Ovary (tissue), 10 donors: ENCODE measurements at places on chromosomes 11 and 22.

- DNase-seq = no peak
These were observed 182.0 kb upstream of the SESN3 start for GRCh38 chr11:95413021-95413420.

DNA sequence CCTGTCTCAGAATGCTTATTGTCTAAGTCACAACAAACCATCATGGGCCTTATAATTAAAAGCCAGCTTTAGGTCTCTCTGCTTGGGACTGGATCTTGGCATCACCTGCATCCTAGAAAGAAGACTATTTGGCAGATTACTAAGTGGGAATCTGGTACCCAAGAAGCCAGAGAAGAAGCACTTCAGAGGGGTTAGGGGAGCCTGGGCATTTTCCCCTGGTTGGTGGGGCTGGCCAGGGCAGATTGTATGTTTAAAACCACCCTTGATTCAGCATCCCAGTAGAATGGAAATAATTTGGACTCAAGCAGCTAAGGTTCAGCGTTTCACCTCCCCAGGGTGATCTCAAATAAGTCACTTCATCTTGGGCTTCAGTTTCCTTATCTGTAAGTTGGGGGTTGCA, 193.7 kb downstream of the MIAT start:
- no peak for DNase-seq

GRCh38 chr22:37195921-37196320, 7.9 kb upstream of the C1QTNF6 start:
- peak; percentile 45 for DNase-seq

DNA sequence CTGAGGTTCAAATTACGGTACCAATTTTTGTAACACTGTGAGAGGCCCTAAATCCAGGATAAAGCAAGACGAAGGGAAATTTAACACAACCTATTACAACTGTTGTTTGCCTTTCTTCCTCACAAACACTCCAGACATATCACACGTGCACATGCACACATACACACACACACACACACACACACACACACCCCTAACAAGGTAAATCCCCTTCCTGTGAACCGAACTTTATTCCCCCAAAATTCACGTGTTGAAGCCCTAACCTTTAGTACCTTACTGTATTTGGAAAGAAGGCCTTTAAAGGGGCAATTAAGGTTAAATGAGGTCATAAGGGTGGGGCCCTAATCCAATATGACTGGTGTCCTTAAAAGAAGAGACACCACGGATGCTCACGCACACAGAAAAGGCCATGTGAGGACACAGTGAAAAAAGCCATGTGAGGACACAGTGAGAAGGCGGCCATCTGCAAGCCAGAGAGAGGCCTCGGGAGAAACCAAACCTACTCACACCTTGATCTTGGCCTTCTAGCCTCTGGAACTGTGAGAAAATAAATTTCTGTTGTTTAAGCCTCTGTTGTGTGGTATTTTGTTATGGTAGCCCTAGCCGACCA, 1.8 kb downstream of the SERGEF start:
- DNase-seq = no peak

DNA sequence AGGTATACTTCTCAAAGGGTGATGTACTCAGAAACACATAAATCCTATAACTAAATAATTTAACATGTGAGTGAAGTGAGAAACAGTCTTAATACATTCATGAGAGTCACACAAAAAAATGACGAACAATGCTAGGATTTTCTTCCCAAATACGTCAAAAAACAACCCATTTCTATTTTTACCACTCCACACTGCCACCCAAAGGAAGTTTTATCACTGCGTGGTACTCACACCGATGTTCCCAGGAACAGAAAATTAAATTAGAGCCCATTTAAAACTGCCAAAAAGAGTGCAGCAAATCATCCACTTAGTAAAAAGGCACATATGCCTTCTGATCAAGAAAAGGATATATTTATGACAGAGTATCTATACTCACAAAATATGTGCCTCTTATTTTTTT, 710.9 kb upstream of the FAT3 start:
- DNase-seq = no peak

- DNase-seq = no peak
These were observed 887.5 kb downstream of the NTM start for GRCh38 chr11:132257871-132258270.

DNA sequence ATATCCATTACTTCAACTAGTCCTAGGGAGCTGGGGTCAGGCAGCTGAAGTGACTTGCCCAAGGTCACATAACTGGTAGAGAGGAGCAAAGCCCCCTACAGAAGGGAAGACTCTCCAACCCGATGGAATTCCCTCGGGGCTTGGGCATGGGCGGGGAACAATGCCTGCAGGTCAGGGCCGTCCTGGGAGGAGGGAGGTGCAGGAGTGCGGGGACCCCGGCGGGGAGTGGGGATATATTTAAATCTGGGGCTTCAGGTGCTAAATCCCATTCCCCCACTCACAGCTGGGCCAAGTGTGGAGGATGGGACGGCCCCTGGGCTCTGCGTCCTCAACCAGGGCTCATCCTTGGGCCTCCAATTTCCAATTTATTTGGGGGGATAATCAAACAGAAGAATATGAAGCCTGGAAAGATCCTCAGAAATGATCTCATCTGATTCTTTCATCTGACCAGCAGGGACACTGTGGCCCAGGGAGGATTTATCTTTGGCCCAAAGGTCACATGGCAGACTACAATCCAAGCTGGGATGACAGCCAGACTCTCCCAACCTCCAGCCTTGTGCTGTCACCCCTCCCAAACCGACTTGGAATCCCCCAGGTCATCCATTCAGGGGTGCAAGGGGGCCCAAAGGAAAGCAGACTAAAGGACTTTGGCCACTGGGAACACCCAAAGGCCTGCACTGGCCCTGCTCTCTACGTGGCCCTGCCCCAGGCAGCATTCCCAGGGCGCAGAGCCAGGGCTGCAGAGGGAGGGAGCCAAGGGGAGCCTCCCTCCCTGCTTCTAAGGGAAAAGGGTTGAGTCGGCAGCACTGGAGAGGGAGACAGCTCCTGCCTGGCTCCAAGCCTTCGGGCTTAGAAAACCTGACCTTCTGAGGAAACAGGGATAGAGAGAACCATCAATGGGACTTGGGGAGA, 8.7 kb upstream of the C1QTNF6 start:
- peak; percentile 92 for DNase-seq

- peak; percentile 34 for DNase-seq
These were observed 80.7 kb downstream of the CABIN1 start for GRCh38 chr22:24091551-24092420.

GRCh38 chr11:57728829-57729228, 12.5 kb upstream of the SELENOH start:
- no peak for DNase-seq

DNA sequence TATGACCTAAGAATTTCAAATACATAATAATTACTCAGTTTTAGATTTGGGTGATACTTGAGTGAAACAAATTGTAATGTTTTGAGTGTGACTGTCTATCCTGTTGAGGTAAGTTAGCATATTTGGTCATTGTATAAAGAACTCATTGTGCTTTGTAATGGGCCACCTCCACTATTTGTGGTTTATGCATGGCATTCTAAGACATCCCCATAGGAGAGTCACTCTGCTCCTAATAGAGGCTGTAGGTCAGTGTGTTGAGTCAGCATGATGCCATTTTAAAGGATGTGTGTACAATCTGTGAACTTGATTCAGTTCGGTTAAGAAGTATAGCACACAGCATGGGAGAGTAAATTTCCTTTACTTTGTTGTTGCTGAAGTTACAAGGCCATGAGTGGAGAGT, 1112.4 kb downstream of the JRKL start:
- DNase-seq = no peak

DNA sequence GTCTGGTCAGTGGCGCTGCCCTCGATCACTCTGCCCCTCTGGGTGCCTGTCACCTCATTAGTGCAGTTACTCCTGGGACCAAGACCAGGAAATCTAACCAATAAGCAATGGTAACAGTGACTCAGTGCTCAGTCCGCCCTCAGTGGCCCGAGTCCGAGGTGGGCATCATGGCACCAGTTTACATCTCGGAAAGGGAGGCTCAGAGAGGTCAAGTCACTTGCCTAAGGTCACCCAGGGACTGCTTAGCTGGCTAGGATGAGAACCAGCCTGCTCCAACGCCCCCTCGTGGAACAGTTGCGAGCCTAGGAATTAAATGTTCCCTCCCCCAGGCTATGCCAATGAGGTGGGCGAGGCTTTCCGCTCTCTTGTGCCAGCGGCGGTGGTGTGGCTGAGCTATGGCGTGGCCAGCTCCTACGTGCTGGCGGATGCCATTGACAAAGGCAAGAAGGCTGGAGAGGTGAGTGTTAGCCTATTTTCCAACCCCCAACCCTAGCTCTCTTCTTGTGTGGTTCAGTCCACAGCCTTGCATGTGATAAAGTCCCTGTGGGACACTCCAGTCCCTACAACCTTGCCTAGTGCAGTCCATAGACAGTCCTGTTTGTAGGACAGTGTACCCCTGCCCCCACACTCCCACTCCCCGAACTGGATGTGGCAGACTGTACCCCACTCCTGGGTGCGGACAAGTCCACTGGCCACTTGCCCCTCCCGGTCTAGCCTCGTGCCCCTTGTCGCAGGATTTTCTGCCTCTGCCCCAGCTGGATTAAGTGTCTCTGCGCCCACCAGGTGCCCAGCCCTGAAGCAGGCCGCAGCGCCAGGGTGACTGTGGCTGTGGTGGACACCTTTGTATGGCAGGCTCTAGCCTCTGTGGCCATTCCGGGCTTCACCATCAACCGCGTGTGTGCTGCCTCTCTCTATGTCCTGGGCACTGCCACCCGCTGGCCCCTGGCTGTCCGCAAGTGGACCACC, 1.1 kb downstream of the MTFP1 start:
- peak; percentile 70 for DNase-seq

DNA sequence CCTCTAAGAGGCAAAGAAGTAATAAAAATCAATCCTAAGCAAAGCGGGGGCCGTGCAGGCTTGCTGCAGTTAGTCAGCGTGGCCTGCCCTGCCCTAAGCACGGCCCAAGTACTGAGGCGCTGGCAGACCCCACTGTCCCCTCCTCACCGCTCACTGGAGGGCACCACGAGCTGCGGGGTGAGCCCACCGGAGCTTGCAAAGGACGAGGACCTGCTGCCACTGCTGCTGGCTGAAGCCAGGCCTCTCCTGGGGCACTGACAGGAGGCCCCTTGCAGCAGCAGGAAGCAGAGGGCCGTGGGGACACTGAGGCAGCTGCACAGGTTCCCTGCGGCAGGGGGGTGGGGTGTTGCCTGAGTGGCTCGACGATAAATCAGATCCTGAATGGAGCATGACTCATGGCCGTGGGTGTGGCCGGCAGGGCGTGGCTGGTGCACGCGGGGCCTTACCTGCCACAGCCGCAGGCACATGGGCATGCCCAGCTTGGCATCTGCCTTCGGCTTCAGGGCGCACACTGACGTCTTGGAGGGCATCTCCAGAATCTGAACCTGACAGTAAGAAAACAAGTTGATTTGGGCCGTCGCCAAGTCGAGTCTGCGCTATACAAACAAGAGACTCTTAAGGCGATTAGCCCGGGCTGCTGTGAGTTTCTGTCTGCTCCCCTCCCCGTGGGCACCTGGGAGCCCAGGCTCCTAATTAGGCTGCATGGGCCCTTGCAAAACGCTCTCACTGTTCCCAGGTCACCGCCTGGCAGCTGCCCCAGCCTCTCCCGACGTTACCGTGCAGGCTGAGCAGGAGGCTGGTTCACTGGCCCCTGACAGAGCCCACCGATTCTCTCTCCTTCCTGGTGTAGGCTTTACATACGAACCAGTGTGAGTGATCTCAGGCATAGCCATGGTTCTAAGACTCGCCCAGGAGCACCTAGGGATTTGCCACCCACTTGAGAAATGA, 45.9 kb downstream of the TBX1 start:
- peak; percentile 22 for DNase-seq

- DNase-seq = no peak
These were observed 71.3 kb downstream of the MED15 start for GRCh38 chr22:20578707-20579106.

- no peak for DNase-seq
These were observed 11.1 kb upstream of the RFPL1 start for GRCh38 chr22:29427176-29427760.

DNA sequence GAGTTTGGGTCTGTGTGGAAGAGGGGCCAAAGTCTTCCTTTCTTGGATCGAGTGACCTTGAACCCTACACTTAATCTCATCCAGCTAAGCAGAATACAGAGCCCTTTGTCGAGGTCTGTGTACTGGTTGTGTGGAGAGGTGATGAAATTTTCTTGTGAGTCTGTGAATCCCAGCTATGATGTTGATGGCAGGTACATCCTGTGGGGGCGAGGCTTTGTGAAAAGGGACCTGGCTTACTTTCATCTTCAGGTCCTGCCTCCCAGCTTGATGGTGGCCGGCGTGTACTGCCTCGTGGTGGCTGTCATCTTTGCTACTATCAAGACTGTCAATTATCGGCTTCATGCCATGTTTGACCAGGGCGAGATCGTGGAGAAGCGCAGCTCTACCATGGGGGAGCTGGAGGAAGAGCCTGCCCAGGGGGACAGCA, 1.0 kb downstream of the PCNX3 start:
- DNase-seq = no peak

- no peak for DNase-seq
These were observed 38.7 kb downstream of the SYT13 start for GRCh38 chr11:45247433-45247832.

- DNase-seq = no peak
These were observed 125.6 kb upstream of the SORL1-AS1 start for GRCh38 chr11:121578251-121578976.

DNA sequence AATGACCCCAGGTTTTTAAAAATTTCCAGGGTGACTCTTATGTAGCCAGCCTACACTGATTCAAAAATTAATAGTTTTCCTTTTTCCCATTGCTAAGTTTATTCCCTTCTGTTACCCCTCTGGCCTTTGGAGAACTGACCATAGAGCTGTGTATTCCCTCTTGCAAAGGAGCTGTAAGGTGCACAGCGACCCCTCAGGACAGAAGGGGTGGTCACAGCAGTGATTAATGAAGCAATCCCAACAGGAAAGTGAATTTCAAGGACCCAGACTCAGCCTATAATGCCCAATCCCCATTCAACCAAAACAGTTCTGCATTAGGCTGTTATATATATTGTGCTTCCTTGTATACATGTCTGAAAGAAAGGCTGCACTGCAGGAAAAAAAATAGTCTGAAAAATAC, 147.1 kb downstream of the WT1 start:
- no peak for DNase-seq

DNA sequence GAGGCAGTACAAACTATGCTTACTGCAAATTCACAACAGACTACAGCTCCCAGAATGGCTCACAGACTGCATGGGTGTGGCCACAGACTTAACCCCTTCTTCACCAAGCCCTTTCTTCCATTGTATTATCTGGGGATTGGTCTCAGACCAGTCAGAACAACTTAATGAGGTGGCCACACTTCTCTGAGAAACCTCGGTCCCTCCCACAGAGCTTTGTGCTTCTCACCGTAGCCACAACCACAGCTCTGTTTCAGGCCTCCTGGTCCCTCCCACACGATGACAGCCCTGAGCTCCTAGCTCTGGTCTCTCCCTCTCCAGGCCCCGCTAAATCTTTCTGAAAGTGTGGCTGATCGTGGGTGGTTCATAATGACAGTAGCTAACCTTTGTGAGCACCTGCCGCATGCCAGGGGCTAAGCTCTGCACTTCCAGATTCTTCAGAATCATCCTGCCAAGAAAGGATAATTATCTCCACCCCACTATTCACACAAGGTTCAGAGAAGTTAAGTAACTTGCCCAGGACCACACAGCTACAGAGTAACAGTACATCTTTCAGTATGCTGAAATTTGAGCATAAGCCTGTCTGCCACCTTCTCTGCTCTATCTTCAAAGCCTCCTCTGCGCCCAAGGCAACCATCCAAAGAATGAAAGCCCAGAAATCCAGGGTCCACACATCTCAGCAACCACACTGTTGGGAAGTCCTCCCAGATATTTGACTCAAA, 5.4 kb downstream of the PDE2A start:
- no peak for DNase-seq
